Fibroblast of mammary gland (primary cell): ENCODE measurements at places on chromosomes 6 and 20.

DNA sequence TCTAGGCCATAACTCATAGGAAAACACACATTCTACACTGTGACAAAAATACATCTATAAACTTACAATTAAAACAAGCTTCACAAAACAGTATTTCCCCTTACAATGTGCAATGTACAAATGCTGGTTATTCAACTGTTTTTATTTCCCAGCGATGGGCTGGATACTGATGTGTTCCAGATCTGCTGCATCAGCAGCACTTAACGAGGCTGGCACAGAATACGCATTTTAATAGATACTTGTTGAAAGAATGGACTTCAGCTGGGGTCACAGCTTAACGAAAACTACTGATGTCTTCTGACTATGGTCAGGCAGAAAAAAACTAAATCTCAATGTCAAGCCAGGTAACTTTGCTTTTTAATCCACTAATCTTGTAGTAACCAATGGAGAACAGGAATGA lies 70.9 kb downstream of the B4GALT5 start:
- no peak for DNase-seq

DNA sequence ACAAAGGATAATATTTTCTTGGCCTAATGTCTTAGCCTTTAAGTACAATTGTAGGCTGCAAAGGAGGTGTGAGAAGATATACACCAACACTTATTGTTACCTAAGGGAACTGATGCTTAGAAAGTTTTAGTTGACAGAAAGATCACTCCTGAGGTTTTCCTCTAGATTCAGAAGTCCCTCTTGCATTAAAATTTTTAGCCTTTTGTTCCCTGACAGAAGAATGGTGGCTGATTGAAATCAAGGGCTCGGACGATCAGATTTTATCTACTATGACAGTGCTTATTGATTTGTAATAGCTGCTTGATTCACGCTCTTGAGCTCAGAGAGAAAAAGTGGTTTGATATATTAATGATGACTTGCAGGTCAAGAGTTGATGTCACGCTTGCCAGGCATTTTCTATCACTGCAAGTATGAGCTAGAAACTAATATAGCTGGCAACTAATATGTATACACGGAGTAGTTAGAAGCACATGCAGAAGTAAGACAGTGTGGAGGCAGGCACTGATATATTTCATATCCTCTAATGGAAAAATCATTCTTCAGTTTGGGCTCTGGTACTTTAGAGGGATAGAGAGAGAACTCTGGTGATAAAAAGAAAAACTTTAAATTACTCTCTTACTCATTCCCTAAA lies 246.6 kb upstream of the ID4 start:
- DNase-seq = no peak

- DNase-seq = peak; percentile 29
Measured at GRCh38 chr6:89145956-89146717, at the start of gene PM20D2. Gene PM20D2 (plus strand): TSS chr6:89146055. CDS start chr6:89146145, 90 bp downstream.

GRCh38 chr6:17280552-17281090 lies 540 bp upstream of the RBM24 start:
- DNase-seq = no peak

- DNase-seq = peak; percentile 68
Measured at GRCh38 chr6:35920793-35921732, at the start of gene SRPK1. Gene SRPK1 (minus strand): TSS chr6:35921098. CDS start chr6:35921056, 42 bp downstream.

GRCh38 chr6:85642774-85643536 lies at the start of gene SYNCRIP:
Gene SYNCRIP (minus strand): TSS chr6:85642886. CDS start chr6:85641439, 1,447 bp downstream.
- peak; percentile 96 for DNase-seq

DNA sequence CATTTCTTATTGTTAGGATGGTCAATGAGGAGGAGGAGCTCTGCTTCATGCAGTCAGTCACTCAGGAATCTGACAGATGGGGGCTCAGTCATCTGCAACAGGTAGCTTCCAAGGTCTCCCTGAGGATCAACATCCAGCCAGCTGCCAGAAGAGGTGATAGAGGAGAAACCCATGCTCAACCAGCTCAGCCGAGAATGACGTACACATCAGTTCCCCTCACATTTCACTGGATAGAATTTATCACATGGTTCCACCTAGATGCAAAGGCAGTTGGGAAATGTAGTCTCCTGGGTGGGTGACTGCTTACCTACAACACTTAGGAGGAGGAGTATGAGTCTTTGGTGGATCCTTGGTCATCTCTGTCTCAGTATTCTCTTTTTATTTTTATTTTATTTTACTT lies 144.5 kb downstream of the CEBPB start:
- peak; percentile 62 for DNase-seq
